ENCODE measurements at places on chromosomes 12 and 14.

GRCh38 chr14:66038618-66039017, 447.6 kb upstream of the CCDC196 start:
- DNase-seq, result peak; percentile 22

DNA sequence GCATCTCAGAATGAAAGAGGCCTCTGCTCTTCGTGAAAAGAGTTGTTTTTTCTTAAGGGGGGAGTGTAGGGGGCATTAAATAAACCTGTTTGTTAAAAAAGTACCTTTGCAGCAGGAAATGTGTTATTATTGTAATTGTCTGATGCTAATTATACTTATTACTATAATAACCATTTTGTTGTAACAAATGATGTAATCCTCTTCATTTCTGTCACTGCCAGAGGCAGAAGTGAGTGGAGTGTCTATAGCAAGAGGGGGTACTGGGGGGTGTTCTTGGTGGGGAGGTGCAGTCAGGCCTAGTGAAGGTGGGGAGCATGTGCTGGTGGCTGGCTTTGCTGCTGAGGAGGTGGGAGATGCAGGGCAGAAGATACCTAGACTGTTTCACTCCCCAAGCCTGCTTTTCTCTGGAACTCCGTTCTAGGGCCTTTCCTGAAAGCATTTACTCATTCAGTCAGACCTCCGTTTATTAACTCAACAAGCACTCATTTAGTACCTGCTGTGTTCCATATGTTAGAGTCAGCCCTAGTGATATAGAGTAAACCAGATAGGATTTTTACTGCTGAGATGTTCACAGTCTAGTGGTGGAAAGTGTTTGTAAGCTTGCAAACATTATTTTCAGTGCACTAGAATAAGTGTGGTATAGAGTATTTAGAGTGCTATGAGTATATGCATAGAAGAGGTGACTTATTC, 77.5 kb upstream of the CISTR start:
- DNase-seq, result no peak

DNA sequence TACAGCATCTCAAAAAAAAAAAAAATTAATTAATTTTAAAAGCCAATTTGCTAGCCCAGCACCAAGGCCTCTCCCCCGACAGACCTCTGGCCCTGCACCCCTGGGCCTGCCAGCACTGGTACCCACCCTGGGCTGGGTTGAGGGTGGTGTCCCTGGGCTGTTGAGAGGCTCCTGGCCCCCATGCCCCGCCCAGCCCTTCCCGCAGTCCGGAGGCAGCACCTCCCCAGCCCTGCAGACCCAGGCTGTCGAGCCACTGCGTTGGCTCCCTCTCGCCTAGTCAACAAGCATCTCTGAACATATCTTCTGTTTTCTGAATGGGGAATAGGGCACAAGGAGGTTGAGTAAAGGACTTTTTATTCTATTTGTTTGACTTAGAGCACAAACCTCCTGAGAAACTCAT, 87.1 kb downstream of the FBXL14 start:
- no peak for DNase-seq

DNA sequence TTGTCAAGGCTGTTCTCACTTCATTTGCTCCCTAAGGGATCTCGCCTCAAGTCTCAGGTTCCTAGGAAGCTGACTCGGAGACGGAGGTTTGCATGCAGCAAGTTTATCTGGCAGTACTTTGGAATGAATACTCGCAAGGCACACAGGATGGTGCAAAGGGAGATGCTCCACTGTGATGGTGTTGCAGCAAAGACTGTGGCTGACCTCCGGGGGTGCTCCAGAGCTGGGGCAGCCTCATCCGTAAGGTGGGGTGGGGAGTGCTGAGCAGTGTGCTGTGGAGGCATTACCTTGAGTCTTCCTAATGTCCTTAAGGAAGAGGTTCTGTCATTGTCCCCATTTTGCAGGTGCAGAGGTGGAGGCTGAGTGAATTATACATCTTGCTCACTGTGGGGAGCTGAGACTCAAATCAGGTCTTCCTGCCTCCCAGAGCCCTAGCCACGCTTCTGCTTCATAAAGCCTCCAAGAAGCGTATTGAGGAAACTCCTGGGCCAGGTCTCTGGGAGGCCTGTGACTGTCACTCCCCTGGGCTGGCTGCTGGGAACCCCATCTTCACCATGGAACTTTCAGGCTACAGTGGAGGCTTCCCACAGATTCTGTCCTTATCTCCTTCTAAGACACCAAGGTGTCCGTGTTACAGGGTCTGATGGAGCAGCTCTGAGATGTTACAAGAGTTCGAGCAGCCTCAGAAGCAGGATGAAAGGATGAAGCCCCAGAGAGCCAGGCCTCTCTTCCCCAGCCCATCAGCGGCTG, 39.5 kb downstream of the GALNT16 start:
- DNase-seq, result no peak

GRCh38 chr14:58055497-58056010, 96.5 kb downstream of the ARMH4 start:
- no peak for DNase-seq

DNA sequence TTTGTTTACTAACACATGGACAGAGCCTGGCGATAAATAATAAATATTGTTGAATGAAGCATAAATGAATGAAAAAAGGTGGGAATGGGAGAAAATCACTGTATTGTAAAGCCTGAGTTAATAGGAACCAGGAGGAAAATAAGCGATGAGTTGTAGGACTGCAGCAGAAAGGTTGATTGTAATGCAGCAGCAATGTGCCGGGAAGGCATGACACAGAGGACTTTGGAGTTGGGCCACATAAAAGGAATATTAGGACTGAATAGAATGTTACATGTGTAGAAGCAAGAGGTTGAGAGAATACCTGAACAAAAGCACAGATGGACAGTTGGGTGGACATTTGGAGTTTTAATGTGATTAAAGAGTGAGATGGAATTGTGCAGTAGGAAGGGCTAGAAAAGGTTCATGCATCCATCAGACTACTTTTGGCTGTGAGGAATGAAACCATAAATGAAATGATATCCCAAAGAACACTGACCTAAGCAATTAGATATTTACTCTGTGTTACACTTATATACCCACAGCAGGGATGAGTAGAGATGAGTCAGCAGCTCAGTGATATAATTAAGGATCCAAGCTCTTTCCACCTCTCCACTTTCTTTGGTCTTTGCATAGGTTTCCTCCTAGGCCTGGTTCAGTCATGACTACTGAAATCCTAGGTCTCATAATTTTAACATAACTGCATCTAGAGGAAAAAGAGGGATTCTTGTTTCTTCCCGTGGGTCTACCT, 55.4 kb downstream of the CCER1 start:
- DNase-seq, result no peak

DNA sequence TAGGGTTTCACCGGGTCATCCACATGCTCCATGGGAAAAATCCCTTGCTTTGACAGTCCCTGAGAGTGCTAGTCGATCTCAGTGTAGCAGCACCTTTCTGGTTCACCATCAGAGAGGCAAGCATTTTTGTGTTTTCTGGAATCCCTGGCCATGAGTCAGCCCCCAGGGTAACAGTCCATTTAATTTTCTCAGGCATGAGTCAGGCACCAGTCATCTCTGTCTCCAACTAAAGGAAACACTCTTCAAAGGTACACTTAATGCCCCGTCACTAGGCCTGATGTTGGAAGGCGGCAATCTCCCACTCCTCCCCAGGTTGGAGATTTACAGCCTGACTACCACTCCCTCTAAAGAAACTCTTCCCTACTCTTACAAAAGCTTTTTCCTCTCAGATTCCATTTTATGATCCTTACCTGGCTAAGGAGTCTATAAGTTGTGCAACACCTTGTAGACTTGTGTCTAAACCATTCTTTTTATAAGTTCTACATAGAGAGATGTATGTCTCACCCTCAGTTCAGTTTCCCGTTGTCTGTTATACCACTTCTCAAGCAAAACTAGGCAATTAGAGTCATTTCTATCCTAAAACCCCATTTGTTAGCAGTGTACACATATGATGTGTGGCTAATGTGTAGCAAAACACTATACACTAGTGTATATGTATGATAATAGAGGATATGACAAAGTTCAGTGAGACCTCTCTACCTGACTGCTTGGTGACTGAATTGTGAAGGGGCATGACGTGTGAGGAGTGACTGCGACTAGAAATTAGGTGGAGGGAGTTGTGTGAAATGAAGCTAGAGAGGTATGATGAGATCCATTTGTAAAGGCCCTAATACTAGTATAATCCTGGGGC, 24.6 kb downstream of the TMEM19 start:
- DNase-seq, result peak; percentile 52

GRCh38 chr12:68800294-68800693, 7.7 kb upstream of the MDM2 start:
- no peak for DNase-seq

DNA sequence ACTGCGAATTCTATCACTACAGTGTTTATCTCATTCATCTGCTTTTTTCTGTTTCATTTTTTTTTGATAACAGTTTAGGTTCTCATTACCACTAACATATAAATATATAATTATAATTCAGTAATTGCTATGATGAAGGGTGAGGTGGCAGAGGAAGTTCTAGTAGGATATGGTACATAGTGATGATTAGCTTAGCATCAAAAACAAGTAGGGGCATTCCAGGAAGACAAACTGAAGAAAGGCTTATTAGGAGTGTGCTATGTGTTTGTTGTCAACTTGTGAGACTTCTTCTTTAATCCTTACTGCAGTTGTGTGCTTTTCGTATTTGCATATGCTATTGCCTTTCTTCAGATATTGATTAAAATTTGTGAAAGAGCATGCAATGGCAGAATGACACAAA, 20.6 kb downstream of the FUT8 start:
- DNase-seq, result no peak

DNA sequence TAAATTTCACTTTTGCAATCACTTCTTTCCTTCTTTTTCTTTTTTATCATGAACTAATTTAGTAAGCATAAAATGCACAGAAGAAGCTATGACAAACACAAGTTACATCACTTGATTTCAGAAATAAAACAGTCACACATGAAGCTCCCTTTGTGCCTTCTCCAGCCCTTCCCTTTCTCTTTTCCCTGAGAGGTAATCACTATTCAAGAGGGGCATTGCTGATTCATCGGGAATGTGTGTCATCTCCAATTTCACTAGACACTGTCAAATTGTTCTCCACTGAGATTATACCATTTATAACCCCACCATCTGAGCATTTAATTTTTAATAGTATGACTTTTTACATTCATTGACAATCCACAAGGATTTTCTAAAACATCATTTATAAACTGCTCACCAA, 91.6 kb upstream of the PTPRQ start:
- no peak for DNase-seq

- no peak for DNase-seq
These were observed 108.2 kb downstream of the STXBP6 start for GRCh38 chr14:24941719-24942118.

DNA sequence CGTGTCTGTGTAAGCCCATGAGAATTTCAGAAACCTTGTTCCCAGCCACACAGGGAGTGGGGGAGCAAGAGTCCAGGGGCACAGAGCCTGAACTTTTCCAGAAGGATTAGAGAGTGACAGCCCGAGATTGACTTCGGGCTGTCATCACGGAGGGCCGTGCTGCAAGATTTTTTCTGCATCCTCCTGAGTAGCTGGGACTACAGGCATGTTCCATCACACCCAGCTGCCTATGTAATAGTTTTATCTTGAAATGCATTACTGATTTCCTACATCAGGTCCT, 14.4 kb downstream of the EVL start:
- DNase-seq, result no peak

DNA sequence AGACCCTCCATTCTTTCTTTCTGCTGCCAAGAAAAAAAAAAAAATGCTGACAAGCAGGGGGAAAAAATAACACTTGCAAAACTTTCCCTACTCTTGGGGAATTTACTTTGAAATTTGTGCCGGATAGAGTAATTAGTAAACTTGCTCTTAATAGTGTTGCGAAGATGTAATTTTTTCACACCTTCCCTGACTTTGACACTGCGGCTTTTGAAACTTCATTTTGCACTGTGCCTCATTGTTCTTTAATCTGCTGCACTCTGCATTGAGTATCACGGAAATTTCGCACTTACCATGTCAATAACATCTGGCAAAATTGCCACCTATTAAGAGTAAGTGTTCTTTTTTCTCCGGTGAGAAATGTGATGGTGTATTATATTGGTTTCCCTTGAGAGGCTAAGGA, 596.1 kb downstream of the VRK1 start:
- DNase-seq, result no peak

DNA sequence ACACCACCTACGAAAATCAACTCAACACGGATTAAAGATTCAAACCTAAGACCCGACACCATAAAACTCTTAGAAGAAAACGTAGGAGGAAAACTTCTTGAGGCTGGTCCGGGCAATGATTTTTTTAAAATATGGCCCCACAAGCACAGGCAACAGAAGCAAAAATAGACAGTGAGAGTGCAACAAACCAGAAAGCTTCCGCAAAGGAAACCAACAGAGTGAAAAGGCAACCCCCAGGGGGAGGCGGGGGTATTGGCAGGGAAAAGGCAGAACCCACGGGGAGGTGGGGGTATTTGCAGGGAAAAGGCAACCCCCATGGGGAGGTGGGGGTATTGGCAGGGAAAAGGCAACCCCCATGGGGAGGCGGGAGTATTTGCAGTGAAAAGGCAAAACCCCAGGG, 20.5 kb upstream of the FBRSL1 start:
- no peak for DNase-seq

DNA sequence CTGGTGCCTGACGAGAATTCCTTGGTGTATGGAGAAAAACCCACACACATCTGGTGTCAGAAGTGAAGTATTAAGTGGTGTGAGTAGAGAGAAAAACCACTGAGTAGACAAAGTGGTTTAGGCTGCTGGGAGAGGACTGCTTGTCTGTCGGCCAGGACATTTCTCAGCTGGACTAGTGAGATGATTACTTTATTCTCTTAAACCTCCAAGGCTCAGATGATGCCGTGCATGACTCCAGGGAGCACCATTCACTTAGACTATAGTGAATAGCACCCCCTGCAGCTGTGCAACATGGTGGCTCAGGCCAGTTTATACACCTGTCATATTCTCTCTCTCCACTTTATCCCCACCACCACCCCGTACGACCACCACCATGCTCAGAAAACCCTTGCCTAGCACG, 28.5 kb upstream of the NFYB start:
- no peak for DNase-seq

GRCh38 chr12:4643747-4644146, 5.1 kb downstream of the AKAP3 start:
- no peak for DNase-seq

GRCh38 chr14:55097881-55098560, 31.0 kb upstream of the LGALS3 start:
- DNase-seq, result no peak

GRCh38 chr12:52907092-52907810, 2.4 kb upstream of the KRT8 start:
- peak; percentile 44 for DNase-seq

- DNase-seq, result no peak
These were observed 27.1 kb downstream of the ALDH1L2 start for GRCh38 chr12:105057174-105057573.

DNA sequence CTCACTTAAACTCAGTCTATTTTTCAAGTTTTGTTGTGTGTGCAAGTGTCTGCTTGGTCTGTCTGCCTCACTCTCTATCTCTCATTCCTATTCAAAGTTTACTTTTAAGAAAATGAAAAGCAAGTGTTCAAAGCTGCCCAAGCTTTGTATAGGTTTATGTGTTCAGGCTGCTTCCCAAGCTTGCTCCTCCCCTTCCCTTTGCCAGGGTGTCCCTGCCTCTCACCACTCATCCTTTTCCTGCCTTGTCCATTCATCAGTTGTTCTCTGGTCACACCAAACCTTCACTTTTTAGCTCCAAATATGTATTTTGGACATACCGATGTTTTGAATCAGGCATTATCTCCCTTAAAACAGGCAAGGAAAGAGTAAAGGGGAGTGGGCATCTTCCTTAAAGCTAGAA, 41.3 kb downstream of the STK38L start:
- DNase-seq, result no peak
